HTR-8/SVneo (cell line): ENCODE measurements at places on chromosomes 5 and 9.

DNA sequence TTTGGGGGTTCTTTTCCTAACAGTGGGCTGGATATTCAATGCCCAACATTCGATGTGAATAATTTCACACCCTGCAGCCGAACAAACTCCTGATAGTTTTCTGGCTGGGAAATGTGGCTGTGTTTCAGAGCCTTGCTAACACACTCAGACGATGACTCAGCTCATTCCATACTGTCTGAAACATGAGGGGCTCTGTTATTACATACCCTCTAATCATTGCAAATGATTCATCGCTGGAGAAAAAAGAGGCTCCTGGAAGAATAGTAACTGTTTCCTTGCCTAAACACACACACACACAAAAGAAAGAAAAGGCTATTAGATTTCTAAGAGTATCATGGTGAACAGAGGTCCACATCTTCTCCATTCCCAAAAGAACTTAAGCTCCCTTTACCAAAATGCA is 75.8 kb downstream of the OXCT1 start:
- DNase-seq = peak; percentile 80

DNA sequence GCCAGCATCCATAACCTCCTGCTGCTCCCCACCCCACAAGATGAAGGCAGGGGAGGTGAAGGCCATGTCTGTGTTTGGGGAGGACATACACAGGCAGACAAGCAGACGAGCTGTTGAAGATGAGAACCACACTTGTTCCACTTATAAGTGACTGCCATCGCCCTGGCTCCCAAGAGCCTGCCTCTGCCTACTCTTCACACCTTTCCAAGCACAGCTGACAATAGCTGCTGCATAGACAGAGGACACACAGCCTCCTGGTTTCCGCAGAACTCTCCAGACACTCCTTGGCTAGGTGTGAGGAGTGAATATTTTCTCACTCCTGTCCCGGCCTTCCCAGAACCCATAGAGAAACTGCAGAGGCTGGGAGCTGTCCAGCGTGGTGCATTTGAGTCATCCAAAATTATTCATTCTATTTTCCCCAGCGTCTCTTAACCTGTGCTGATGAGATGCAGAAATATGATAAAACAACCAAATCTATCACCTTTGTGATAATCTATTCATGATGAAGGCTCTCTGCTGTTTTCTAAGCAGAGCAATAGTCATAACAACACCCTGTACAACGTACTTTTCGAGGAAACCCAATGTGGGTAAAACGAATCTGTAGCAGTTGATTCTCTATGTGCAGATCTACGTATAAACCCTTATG is 24.7 kb downstream of the KLF9 start:
- no peak for DNase-seq

DNA sequence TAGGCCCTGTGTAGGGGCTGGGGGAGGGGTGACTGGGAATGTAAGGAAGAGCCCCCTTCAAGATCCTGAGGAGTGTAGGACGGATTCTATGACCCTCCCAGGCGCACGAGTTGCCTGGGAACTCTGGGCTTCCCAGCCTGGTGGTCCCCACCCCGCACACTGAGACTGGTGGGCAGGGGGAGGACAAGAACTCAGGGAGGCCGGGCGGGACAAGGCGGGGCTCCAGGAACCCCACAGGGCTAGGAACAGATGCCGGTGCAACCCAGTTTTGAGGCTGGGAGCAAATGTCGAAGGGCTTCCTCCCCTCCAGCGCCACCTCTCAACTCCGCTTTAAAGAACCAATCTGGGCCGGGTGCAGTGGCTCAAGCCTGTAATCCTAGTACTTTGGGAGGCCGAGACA is 1.3 kb upstream of the VDAC1 start:
- DNase-seq = no peak

- DNase-seq = peak; percentile 74
These were observed 59.4 kb upstream of the GNA14 start for GRCh38 chr9:77707383-77708063.

- DNase-seq = no peak
These were observed 211.9 kb downstream of the MEF2C start for GRCh38 chr5:88671106-88671504.

- no peak for DNase-seq
These were observed 197.7 kb downstream of the PLK2 start for GRCh38 chr5:58262226-58262625.

- no peak for DNase-seq
These were observed 6.1 kb downstream of the ORM2 start for GRCh38 chr9:114335745-114336144.

- no peak for DNase-seq
These were observed 457.4 kb upstream of the CDH18 start for GRCh38 chr5:20445326-20445860.

DNA sequence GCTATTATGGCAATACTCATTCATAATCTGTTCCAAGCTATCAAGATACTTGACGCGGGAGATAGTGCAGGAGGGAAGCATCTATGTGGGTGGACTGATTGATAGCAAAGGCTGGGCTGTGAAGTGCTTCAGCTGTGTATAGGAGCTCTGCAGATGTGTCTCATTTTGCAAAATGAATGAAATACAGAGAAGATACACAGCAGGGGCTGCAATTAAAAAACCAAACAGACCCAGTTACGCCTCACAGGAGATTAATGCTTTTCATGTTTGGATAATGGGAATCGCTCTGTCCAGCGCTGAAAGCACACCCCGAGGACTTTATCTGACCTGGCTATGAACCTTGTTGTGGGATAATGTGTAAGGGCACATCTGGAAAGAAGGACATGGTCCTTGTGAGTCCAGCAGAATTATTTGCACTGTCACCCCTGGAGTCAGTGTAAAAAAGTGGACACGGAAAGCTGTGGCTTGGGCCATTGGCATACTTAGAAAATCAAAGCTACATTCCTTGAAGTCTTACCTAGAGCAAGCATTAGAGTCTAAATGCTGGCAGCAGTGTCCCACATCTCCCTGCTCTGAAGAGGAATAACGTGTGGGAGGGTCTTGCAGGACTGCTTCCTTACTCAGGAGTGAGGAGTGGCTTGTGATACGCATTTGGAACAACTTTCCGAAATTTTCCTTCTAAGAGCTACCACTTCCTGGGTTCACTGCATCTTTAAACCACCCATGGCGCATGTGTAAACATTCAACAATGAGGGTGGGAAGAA is 2.6 kb downstream of the SH3RF2 start:
- no peak for DNase-seq

GRCh38 chr5:102523541-102524175 is 24.9 kb upstream of the SLCO6A1 start:
- DNase-seq = no peak

- no peak for DNase-seq
These were observed 10.7 kb downstream of the ARHGAP26 start for GRCh38 chr5:142780871-142781270.
